ENCODE measurements at places on chromosomes 7 and 10.

- DNase-seq = no peak
These were observed 19.8 kb upstream of the RPA3 start for GRCh38 chr7:7738177-7738576.

- no peak for DNase-seq
These were observed 79.7 kb downstream of the ATE1 start for GRCh38 chr10:121848082-121848481.

DNA sequence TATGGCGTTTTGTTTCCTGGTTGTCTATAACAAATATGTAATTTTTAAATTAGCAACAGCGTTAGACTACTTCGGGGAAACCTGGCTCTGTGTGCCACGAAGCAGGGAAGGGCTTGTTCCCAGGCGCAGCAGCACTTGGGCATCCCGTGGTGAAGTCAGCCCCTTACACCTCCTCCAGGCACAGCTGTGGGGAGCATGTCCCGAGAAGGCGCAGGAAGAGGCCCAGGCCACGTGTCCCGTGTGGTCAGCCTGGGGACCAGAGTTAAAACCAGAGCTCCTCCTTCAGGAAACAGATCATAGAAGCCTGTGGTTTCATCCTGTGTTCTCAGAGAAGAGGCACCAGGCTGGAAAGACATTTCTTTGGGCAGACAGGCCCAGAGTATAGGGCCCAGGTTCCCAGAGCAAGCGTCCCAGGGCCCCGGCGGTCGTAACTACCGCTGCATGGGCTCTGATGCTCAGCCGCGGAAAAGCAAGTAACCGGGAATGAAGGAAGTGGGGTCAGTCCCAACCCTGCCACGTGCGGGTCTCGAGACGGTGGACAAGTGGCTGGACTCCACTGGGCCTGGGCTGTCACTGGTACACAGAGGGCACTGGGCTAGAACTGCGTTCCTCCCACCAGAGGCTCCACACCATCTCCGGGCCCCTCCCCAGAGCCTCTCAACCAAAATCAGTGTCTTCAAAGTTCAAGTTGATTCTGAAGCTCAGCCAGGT is 7.1 kb downstream of the NUDT1 start:
- DNase-seq = no peak

DNA sequence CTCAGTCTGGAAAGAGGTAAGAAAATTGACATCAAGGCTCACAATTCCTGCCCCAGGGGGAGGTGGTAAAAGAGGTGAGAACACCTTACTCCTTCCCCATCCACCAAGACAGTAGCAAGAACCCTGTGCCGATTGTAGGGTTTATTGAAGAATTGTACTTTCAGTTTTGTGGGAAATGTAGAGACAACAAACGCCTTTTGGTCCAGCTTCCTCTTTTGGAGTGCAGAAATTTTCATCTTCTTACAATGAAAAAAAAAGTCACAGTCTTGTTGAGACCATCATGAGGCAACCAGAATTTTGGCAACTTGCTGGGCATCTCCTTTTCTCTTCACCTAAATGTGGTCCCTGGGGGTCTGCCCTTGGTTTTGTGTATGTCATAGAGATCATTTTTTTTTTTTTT is 217.7 kb downstream of the TMEM178B start:
- no peak for DNase-seq

GRCh38 chr7:95865716-95866371 is 93.5 kb downstream of the DYNC1I1 start:
- no peak for DNase-seq

DNA sequence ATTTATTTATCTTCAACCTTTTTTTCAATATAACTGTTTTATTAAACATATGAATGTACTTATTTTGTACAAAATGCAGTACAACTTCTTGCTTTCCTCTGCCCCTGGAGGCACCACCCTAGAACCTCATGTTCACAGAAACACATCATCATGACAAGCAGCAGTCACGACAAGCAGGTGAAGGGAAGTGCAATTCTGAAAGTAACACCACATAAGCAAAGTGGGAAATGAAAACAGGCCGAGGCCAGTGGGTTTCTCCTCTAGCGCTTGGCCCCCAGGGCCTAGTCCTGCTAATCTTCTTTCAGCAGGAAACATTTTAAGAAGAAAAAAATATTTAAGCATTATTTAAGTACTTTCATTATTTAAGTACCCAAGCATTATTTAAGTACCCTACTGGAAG is 598.1 kb downstream of the SH2D4B start:
- no peak for DNase-seq

DNA sequence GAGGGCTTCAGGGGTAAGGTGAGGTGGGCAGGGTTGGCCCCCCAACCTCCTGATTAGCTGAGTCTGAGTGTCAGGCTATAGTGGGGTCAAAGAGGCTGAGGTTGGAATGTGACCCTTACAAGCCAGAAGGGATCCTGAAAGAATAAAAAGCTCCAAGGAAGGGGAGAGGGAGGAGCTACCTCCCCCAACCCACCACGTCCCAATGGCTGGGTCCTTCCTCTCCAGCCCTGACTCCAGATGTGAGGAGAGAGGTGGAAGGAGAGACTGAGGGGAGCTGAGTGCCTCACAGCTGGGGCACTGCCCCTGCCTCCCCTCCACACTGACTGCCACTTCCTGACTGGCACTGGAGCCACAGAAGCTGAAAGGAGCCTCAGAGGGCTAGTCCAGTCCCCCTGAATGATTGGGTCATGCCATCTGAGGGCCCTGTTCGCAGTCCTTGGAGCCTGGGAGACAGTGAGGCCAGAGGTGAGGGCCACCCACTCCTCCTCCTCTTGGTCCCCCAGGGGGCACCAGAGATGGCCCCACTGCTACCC is 20.6 kb downstream of the IMPDH1 start:
- DNase-seq = no peak

- DNase-seq = no peak
These were observed 133.6 kb downstream of the NPY start for GRCh38 chr7:24417526-24418120.

DNA sequence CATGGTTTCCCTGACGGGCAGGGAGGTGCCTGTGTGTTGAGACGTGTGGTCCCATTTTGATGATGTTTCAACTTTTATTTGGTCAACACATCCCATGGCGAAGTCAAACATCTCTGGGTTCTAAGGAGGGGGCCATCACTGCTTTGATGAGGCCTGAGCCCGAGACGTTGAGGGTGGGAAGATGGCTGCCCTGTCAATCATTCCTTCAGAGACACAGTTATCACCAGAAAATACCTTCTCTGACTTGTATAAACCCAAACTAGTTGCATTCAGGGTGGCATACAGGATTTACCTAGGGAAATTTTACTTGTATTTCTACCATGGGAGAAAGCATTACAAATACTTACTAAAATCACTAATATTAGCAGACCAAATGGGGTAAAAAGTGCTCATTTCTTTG is 64.6 kb downstream of the VOPP1 start:
- DNase-seq = no peak

DNA sequence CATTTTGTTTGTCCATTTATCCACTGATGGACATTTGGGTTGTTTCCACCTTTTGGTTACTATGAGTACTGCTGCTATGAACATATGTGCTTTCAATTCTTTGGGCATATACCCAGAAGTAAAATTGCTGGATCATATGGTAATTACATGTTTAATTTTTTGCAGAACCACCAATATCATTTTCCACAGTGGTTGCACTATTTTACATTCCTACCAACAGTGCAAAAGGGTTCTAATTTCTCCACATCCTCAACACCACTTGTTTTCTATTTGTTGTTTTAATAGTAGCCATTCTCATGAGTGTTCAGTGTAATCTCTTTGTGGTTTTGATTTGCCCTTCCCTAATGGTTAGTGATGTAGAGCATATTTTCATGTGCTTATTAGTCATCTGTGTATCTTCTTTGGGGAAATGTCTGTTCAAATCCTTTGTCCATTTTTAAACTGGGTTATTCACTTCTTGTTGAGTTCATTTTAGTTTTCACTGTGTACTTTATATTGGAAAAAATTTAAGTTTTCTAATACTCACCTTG is 101.9 kb downstream of the HIBADH start:
- DNase-seq = no peak

GRCh38 chr10:88106366-88106765 is 242.9 kb downstream of the PTEN start:
- no peak for DNase-seq

- DNase-seq = no peak
These were observed 166.6 kb upstream of the KLF14 start for GRCh38 chr7:130900471-130901076.

DNA sequence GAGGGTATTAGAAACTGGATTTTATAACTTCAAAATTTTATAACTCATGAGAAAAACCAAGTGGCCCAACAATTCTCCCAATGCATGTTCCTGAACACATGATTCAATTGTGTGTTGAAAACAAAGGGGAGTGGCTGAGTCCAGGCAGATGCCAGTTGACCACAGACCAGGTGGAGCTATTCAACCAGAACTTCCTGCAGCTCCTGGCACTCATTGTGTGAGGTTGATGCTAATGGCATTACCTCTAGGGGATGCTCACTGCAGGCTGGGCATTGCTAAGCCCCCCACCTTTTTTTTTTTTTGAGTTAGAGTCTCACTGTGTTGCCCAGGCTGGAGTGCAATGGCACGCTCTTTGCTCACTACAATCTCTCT is 20.3 kb downstream of the MYOF start:
- peak; percentile 72 for DNase-seq

DNA sequence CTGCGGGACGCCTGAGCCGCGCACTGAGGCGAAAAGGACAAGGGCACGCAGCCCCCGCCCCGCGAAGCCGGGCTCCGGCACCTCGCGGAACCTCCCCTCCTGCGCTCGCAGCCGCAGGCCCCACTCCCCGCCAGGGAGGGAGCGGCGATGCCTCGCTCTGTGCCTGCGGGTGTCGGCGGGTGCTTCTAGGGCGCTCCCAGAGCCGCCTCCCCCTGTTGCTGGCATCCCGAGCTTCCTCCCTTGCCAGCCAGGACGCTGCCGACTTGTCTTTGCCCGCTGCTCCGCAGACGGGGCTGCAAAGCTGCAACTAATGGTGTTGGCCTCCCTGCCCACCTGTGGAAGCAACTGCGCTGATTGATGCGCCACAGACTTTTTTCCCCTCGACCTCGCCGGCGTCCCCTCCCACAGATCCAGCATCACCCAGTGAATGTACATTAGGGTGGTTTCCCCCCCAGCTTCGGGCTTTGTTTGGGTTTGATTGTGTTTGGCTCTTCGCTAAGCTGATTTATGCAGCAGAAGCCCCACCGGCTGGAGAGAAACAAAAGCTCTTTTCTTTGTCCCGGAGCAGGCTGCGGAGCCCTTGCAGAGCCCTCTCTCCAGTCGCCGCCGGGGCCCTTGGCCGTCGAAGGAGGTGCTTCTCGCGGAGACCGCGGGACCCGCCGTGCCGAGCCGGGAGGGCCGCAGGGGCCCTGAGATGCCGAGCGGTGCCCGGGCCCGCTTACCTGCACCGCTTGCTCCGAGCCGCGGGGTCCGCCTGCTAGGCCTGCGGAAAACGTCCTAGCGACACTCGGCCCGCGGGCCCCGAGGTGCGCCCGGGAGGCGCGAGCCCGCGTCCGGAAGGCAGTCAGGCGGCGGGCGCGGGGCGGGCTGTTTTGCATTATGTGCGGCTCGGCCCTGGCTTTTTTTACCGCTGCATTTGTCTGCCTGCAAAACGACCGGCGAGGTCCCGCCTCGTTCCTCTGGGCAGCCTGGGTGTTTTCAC is 519 bp downstream of the ITGB8 start:
- DNase-seq = no peak

- DNase-seq = no peak
These were observed 944 bp downstream of the PCOLCE start for GRCh38 chr7:100602889-100603725.

DNA sequence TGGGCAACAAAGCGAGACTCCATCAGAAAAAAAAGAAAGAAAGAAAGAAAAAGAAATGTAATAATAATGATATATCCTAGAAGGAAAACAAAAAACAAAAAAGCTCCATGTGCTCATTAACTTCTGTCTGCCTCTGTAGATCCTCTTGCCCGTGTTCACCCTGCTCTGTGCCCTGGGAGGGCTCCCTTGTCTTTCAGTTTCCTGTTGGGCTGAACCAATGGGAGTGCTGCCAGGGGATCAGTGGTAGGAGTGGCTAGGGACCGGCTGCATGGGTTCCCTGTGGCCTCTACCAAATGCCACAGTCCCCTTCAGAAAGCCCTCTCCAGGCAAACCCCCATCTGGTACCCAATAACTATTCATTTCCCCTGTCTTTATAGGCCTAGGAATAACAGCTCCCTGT is 51.8 kb upstream of the PARD3 start:
- DNase-seq = no peak

- no peak for DNase-seq
These were observed 4.1 kb downstream of the OTUD1 start for GRCh38 chr10:23442936-23443335.

- DNase-seq = no peak
These were observed 39.9 kb upstream of the ECHDC3 start for GRCh38 chr10:11702264-11702663.

DNA sequence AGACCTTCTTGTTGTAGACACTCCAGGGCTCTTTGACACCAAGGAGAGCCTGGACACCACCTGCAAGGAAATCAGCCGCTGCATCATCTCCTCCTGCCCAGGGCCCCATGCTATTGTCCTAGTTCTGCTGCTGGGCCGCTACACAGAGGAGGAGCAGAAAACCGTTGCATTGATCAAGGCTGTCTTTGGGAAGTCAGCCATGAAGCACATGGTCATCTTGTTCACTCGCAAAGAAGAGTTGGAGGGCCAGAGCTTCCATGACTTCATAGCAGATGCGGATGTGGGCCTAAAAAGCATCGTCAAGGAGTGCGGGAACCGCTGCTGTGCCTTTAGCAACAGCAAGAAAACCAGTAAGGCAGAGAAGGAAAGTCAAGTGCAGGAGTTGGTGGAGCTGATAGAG is 5.5 kb downstream of the GIMAP7 start:
- DNase-seq = no peak

DNA sequence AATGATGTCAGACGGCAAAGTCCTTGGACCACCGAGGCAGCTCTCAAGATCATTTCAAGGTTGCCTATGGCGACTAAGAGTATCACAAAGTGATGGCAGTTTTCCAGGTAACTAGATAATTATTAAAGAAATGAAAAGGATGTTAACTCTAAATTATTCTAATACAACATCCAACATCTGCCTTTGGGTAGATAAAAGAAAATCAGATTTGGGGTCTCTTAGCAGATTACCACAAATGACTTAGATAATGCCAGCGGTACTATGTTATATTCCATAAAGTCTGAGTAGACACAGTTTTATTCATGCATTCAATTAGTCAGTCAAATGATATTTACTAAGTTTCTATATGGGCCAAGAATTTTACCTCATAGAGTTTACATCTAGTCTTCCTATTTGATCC is 441.3 kb downstream of the NEBL start:
- no peak for DNase-seq

DNA sequence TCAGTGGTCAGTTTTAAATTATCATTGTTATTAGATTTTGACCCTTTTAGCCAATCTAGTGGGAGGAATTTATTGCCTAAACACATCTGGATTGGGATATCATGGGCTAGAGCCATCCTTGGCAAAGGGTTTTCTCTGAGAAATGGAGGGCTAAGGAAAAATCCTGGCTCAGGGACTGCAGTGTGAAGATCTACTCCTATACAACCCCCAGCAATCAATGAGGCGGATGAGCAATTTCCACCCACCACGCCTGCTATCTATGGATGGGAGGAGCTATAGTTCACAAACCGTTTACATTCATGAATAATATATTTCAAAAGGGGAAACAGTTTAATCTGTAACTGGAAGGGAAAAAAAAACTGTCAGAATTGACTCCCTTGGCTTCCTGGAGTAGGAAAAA is 2.7 kb downstream of the CAV1 start:
- no peak for DNase-seq
